ENCODE measurements at places on chromosomes 3 and 15.

- no peak for DNase-seq
Observed at GRCh38 chr15:91909574-91909973, 56.1 kb downstream of the SLCO3A1 start.

DNA sequence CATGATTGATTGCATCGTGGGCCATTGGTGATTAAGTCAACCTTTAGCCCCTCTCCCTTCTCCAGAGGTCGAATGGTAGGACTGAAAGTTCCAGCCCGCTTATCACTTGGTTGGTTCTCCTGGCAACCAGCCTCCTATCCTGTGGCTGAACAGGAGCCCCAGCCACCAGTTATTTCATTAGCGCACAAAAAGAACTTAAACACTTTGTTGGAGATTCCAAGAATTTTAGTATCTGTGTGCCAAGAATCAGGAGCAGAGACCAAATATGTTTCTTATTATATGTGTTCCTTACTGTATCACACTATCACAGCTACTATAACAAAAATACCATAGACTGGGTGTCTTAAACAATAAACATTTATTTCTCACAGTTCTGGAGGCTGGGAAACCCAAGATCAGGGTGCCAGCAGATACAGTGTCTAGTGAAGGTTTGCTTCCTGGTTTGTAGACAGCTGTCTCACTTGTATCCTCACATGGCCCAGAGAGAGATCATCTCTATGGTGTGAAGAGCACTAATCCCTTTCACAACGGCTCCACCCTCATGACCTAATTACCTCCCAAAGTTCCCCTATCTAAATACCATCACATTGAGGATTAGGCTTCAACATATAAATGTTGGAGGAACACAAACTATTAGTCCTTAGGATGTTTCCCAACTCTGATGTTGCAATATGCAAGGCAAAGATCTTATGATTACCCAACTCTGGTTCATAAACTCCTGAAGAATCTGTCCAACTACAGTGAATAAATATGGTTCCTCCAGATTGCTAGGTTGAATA, 30.5 kb upstream of the APH1B start:
- DNase-seq, result no peak

- no peak for DNase-seq
Observed at GRCh38 chr3:179074656-179075055, 3.0 kb upstream of the ZMAT3 start.

- DNase-seq, result no peak
Observed at GRCh38 chr15:80951941-80952340, 37.7 kb downstream of the MESD start.

- DNase-seq, result no peak
Observed at GRCh38 chr3:36710606-36711005, 53.7 kb downstream of the DCLK3 start.

GRCh38 chr3:36318621-36319200, 61.6 kb upstream of the STAC start:
- DNase-seq, result no peak

- no peak for DNase-seq
Observed at GRCh38 chr3:70309591-70309990, 2.8 kb downstream of the MDFIC2 start.

DNA sequence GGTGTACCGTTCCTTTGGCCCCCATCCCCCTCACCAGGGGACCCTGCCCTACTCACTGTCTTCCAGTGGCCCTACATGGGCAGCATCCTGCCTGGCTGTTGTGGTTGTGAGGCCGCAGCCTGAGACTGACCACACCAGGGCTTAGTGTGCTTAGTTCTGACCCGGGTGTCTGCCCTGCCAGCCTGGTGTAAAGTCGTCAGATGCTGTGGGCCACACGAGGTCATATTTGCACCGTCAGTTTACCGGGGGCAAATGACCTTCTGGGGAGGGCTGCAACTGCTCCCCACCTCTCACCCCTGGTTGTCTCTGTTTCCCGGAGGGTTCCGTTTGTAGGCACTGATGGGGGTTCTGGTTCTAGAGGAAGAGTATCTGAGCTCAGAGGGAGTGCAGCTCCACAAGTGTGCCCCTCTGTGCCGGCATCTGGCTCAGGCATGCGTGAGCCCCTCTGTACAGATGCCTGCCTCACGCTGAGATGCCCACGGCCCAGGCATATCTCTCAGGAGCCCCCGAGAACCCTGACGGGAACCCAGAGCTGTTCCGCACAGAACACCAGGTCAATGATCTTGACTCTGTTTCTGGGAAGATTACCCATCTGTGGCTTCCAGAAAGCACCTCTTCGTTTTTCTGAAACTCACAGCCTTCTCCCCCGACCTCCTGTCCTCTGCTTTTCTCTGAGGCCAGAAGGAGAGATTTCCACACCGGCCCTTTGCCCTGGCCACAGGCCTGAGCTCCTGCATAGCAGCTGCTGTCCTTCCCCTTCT, 19.2 kb downstream of the KLF13 start:
- DNase-seq, result no peak

DNA sequence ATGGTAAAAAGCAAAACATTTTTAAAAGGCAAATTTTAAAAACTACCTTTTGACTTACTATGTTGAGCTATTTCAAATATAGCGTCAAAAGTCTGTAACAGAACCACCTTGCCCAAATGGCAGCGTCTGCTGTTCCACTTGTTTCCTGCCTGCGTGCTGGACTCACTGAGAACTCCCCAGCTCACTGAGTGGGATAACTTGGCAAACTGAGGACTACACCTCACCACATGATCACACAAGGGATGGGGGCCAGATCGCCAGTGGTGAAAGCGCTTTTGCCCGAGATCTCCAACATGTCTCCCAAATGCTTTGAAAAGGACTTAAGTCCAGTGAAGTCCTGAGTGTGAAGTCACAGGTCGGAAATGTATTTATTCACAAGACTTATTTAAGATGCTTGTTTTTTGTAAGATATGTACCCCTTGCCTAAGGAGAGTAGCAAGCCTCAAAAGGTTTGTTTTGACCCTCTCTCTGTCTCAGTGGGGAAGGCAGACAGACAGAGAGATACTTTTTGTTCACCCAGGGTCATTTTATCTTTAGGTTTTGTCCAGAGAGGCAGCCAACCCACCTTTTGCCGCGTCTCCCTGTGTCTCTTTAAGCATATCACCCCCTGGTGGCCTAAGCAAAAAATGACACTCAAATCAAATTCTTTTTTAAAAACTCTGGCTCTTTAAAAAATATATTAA, 192.6 kb downstream of the PDZRN3 start:
- no peak for DNase-seq

- DNase-seq, result no peak
Observed at GRCh38 chr3:172581757-172582166, 58.5 kb upstream of the TNFSF10 start.

All from caudate nucleus (tissue), 63 donors.